Activated CD8-positive, alpha-beta memory T cell treated with anti-CD3 and anti-CD28 coated beads for 48 hours (primary cell): ENCODE measurements at places on chromosomes 12 and 14.

GRCh38 chr12:47935184-47935583 lies 28.2 kb upstream of the TMEM106C start:
- DNase-seq: no peak

DNA sequence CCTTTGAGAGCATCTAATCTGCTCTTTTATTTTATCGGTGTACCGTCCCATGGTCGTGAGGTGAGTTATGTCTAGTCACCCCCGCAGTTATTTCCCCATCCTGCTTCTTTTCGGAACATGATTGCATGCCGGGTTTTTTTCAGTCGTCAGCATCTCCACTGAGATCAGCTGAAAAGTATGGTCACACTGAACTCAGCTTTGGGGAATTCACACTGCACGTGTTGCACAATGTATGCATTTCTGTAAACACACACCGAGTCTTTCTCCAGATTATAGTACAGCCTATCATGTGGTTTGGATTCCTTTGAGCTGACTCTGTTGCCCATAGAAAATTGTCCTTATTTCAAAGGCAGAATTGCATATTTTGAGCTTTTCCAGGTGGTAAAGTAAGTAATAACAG lies 24.6 kb downstream of the PLXNC1 start:
- no peak for DNase-seq

DNA sequence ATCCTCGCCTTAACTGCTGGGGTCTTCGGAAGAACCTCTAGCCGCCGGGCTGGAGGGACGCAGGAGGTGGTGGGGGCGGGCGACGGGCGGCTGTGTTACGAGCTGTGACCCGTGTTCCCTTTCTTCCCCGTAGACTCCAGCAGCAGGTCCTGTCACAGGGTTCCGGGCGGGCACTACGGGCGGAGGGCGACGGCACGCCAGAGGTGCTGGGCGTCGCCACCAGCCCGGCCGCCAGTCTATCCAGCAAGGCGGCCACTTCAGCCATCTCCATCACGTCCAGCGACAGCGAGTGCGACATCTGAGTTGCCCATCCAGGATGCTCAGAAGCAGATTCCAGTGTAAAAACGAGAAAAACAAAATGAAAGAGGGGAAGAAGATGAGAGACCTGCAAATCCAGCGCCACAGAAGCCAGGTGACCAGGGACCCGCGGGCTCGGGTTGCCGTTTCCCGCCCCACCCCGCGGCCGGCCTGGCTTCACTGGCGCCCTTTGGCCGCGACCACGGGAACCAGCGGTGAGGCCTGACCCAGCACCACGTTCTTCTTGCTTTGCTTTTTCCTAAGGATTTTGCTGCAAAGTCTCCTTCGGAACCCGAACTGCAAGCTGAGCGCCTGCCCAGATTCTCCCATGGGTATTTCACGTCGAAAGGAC lies 2.1 kb downstream of the SIX6 start:
- DNase-seq: no peak

DNA sequence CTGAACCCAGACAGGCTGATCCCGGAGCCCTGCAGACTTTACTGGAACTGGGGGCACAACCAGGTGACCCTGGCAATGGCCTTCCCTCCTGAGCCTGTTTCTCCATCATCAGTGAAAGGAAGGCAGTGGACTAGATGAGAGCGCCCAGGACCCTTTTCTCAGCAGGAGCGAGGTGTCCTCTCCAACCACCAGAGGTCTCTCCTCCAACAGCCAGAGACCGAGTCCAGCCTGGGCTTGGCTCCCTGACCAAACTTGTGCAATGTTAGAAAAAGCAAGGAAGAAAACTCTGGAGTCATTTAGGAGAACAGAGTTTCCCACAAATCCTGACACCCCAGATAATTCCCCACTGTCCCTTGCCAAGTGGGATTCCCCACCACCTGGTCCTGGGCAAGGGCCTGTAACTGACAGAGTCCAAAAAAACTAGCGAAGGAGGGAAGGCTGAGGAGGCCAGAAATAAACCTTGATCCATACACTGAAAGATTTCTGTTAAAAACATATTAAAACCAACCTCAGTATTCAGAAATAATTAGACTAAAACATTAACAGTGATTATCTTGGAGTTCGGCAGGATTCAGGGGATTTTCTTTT lies 9.0 kb downstream of the RPS6KL1 start:
- no peak for DNase-seq

DNA sequence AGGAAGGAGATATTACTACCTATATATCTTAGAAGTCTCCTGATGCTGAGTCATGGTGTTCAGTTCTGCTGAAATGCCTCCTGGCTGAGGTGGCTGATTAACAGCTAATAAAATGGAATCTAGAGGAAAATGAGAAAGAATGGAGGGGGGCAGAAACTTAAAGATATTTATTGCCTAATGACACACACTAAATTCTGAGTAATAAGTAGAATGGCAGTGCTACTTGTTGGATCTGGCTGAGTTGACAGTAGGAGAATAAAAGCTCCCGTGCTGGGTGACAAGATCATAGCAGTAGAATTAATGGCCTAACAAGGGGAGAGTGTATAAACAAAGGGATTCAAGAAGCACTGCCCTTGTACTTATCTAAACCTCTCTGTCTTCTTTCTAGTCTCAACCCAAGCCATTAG lies 137.5 kb downstream of the CNTN1 start:
- DNase-seq: no peak

- no peak for DNase-seq
Measured at GRCh38 chr12:6476489-6476888, 6.0 kb upstream of the VAMP1 start.

DNA sequence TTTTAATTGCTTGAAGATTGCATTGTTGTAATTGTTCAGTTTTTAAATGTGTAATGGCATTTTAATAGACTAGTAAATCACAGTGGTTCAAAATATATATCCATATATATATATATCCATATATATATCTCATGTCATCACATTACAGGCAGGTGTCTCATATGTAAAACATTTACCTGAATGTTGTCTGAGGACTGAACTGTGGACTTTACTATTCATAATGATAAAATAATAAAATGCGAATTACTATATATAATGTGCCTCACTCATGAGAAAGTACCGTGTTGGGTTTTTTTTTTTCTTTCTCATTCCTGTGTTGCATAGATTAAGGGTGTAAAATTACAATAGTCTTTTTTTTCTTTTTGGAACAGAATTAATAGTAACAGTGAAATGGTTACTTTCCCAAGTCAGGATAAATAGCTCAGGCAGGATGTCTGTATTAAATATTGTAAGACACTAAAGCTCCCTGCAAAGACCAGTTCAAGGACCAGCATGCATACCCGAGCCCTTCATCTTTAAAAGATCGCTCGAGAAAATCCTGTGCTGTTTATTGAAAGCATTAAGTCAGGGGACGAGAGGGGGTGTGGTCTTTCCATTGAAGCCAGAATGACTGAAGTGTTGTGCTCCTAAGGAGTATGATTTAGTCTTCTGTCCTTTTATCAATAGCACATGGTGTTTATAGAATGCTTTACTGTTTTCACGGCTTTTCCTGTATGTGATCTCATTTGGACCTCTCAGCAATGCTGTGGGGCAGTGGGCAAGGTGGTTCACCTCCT lies 173.5 kb downstream of the CRADD start:
- no peak for DNase-seq

GRCh38 chr14:73602994-73603393 lies 9.3 kb upstream of the ACOT6 start:
- DNase-seq: no peak

DNA sequence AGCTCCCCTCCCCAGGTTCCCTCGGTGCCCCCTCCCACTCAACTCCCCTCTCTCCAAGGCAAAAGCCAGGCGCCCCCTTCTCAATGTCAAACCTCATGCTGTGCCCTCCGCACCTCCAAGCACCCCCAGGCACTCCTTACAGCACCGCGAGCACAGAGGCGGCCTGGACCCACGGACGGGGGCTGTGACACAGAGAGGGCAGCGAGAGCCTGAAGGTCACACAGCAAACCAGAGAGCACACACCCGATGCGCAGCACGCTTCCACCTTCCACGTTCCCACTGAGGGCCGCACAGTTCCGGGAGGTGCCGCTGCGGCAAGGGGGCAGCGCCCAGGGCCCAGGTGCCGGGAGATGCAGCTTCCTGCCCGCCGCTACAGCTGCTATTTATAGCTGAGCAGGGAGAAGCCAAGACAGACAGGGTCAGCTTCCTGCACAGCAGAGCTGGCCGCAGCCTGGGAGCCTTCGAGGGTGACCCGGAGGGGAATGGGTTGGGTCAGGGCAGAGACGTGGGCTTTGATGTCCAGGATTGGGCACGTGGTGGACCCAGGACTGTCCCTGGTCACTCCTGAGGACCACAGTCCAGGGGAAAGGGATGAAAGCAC lies 12.9 kb downstream of the NCOR2 start:
- DNase-seq: no peak

DNA sequence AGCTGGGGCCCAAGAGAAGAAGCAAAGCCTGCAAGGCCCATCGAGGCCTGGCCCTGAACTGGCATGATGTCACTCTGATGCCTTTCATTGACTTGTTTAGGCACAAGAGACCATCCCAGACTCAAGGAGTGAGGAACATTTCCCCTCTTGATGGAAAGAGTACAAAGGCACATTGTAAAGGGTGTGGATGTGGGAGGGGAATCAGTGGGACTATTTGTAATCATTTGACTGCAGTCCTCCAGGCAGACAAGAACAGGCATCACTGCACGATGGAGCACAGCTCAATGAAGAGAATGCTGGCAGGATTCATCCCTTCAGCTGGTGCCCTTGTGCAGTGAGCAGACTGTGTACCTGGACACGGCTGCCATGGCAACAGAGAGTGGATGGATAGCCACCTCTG lies 87.9 kb downstream of the LGMN start:
- no peak for DNase-seq

DNA sequence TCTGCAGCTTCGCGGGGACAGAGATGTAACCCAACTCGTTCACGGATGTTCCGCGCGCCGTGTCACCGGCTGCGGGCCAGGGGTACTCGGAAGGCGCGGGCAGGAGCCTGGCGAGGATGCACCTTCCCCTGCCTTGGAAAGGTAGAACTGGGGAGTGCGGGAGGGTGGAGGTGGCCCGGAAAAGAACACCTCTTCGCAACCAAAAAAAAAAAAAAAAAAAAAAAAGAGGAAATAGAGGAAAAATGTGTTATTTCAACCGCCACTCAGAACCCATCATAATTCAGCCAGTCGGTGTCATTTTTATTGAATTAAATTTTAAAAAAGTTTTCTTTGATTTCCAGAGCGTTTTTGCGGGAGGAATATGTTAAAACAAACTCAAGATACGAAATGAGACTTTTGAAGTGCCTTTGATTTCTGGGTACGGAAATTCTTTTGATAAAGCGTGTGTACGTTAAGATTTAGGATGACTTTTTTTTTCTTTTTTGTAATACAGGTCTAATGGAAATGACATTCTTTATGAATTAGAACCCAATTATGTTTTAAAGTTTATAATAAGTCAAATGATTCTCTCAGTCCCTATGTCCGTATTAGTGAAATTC lies 8.9 kb downstream of the CDKN1B start:
- DNase-seq: no peak

GRCh38 chr14:29868000-29868399 lies 59.6 kb downstream of the PRKD1 start:
- no peak for DNase-seq

- DNase-seq: no peak
Measured at GRCh38 chr14:91068642-91069041, 8.2 kb upstream of the RPS6KA5 start.

- no peak for DNase-seq
Measured at GRCh38 chr12:128819293-128820144, 4.2 kb downstream of the SLC15A4 start.

DNA sequence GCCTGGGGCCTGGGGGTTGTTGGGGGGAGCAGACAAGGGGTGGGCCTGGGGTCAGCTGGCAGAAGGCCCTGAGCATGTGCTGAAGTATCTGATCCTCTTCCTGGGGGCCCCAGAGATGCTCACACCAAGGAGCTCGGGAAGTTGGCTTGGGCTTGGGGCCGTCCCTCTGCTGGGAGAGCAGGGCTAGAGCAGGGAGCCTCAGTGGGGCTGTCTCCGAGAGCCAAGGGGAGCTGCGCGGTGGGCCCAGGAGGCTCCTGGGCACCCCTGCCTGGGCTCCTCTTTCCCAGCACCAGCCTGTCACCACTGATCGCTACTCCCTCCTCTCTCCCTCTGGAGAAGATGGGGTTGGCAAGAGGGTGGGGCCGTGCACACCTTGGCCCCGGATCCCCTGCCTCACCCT lies 28.3 kb downstream of the BEGAIN start:
- DNase-seq: no peak

- no peak for DNase-seq
Measured at GRCh38 chr14:45679853-45680252, 426.9 kb upstream of the MIS18BP1 start.

- DNase-seq: no peak
Measured at GRCh38 chr14:96268431-96269358, 12.7 kb downstream of the BDKRB1 start.

GRCh38 chr14:35985474-35986218 lies 159.5 kb downstream of the BRMS1L start:
- no peak for DNase-seq

- no peak for DNase-seq
Measured at GRCh38 chr12:51837286-51837685, 11.2 kb downstream of the FIGNL2 start.

- no peak for DNase-seq
Measured at GRCh38 chr12:116050275-116050674, 227.2 kb downstream of the MED13L start.

DNA sequence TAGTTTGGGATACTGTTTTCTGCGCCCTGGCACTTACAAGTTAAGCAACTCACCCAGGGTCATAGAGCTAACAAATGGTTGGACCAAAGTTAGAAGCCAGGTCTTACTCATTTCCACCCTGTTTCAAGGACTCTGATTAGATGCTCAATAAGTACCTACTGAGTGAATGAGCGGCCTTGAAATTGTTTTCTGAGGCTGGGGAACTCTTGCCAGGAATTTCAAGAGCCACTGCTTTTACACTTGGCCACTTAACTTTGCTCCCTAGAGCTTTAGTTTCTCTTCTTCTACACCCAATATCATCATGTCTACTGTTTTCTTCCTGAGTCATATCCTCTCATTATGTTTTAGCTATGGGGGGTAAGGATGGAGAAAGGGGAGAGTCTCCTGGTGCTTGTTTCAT lies 431.6 kb downstream of the ZFP36L1 start:
- no peak for DNase-seq
